ENCODE measurements at places on chromosomes 11 and 22.

- no peak for DNase-seq
These were observed 1375.2 kb downstream of the TBC1D22A start for GRCh38 chr22:48137640-48138039.

- DNase-seq = no peak
These were observed 166.2 kb downstream of the LDLRAD3 start for GRCh38 chr11:36109850-36110606.

DNA sequence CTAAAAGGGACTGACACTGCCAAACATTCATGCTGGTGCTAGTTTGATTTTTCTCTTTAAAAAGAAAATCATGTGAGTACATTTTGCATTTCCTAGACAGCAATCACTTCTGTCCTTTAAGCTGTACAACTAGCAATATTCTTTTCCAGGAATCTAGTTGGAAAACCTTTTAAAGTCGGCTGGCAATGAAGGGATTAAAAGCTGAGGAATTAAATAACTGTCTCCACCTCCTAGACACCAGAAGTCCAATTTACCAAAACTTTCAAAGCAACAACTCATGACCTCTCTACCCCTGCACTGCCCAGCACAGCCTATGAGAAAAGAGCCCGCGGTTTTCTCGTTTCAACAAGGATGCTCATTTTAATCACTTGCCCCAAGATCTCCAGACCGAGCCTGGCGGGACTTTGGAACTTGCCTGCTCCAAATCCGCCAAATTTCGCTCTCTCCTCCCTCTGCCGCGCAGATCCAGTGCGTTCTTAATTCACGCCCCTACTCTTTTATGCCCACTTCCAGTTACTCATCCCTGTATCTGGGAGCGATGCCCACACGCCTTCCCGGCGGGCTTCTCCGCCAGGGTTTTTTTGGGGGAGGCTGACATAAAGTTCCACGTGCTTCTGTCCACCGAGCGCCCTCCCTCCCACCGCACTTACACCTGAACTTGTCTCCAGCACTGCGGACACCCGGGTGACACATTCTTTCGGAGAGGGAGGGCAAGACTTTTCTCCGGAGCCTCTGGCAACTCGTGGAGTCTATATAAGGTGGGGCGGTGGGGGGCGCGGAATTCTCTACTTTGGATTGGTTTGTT is 2.5 kb downstream of the MPPED2 start:
- peak; percentile 70 for DNase-seq

DNA sequence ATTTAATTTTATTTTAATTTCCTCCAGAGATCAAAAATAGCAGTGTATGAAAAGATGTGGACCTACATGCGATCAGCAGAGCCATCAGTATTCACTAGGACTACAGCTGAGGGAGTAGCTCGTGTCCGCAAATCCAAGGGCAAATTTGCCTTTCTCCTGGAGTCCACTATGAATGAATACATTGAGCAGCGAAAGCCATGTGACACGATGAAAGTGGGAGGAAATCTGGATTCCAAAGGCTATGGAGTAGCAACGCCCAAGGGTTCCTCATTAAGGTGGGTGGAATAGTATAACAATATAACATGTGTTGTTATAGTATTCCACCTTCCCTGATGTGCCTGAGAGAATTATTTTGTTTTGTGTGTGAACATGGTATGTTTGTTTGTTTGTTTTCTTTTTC is 88.3 kb downstream of the MSANTD4 start:
- DNase-seq = no peak

DNA sequence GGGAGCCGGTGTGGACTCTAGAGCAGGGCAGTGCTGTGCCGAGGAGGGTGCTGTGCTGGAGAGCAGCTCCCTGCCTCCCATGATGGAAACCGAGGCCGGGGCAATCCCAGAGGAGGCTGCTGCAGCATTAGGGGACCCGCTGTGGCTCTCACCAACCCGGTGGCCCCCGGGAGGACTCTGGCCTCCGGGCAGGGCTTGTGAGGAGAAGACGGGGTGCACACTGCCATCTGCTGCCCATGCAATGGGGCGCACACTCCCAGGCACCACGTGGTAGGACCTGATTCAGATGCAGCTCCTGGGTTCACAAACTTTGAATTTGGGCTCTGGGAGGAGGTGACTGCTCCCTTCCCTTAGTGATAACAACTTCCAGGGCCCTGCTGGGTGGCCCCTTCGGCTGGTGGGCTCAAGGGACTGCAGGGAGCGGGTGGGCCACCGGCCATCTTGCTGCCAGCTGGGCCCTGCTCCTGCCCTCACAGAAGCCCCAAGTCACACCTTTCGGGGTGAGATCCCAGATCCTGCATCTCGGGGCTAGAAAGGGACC is 93.8 kb upstream of the FGF3 start:
- DNase-seq = no peak

- DNase-seq = no peak
These were observed 1379.0 kb downstream of the LRRC4C start for GRCh38 chr11:40080434-40080833.

DNA sequence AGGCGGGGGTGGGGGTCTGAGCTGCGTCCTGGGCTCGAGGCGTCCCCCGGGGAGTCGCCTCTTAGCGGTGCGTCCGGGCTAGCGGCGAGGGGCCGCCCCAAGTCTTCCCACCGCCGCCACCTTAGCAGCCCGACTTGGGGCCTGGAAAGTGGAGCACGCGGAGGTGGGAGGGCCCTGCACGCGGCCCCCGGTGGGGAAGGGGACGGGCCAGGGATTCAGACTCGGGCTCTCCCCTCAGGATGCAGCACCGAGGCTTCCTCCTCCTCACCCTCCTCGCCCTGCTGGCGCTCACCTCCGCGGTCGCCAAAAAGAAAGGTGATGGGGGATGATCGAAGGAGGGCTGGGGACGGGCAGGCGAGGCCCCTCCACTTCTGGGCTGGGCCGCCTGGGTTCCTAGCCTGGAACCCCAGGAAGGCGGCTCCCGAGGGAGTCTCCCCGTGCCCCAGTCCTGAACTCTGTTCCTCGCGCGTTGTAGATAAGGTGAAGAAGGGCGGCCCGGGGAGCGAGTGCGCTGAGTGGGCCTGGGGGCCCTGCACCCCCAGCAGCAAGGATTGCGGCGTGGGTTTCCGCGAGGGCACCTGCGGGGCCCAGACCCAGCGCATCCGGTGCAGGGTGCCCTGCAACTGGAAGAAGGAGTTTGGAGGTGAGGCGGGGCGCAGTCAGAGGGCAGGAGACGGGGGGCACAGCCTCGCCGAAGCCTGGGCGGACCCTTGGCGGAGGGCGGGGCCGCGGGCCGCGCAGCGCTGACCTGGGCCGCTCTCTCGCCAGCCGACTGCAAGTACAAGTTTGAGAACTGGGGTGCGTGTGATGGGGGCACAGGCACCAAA is 563 bp downstream of the MDK start:
- DNase-seq = peak; percentile 63

DNA sequence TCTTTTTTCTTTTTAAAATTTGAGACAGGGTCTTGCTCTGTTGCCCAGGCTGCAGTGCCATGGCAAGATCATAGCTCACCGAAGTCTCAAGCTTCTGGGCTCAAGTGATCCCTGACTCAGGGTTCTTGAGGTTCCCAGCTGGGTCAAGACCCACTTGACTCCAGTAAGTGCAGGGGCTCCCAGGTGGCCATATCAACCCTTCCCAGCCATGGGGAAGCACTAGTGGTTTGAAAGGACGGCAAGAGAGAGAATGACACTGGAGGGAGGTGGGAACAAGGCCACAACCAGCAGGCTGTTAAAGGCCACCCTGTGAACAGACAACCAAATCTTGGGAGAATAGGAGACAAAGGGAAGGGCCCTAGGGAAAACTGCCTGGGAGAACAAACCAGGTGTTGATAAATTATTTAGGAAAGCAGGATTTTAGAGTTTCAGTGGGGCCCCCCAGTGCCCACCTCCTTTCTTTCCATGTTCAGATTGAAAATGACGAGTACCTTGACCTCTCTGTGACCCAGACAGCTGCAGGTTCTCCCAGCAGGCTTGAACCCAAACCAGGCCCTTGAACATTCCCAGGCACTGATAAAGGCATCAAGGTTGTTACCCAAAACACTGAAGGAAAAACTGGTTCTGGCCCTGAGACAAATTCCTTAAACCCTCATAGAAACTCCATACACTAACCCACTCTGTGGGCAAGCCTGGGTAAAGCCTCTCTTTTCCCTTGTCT is 28.8 kb downstream of the KLHL22 start:
- DNase-seq = peak; percentile 20

DNA sequence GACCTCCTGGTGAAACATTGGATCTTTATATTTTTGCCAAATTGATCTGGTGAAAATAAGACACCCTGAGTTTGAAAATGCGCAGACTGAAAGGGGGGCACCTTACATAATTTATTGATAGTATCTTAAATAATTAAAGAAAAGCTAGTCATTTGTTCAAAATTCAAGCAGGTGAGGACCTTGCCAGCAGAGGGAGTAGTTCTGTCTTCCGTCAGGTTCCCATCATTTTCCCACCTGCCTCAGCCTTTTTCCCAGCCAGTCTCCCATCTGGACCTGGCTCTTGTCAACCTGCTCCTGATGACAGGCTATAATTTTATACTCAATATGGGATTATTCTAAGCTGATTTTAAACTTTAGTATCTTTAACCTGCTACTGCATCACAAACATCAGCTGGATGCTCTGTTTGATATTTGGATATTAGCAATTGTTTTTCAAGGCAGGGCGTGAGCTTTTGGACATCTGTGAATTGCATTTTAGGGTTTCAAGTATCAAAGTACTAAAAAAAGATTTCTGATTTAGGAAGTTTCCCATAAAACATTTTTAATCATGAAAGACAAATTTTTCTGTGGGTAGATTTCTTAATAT is 132.0 kb downstream of the ELP4 start:
- peak; percentile 90 for DNase-seq

DNA sequence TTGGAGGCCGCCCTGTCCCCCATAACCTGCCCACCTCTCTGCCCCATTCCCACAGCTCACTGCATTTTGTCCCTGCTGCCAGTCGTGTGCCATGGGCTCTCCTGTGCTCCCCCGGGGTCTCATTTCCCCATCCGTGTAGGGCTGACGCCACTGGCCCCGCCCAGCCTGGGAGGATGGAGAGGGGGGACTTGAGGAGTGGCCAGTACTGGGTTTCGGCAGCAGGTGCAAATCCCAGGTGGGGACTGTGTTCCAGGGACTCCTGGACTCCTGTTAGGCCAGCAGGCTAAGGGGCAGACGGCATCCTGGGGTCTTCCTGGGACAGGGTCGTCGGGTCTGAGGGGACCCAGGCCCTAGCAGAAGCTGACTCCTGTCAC is 1.2 kb upstream of the MYO7A start:
- DNase-seq = no peak

DNA sequence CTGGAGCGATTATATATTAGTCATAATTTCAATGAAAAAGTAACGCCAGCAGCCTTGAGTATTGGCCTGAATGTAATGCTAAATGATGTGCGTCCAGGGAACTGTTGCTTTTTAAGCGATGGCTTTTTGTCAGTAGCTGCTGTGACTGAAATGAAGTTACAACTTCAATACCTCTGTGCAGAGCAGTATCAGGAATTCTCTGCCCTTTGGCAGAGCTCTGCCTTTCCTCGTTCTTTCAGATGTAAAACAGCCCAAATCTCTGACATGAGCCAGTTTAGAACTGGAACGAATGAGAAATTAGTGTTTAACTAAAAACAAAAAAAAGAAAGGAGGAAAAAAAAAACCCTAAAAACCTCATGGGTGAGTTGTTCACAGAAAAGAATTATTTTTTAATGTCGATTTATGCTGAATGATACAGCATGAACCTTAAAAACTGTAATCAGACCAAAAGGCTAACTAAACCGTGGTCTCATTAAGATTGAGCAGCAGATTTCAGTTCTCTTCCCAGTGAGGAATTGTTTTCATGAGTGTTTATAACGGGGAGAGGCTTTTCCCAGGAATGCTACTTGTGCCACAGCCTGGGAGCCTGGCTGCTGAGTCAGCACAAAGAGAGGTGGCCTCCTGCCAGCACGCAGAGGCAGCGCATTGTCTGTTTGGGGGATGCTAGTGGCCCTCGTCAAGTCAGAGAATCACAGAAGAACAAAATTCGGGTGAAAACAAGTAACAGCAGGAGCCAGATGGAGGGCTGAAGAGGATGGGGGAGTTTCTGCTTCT is 146.2 kb upstream of the RASSF10 start:
- DNase-seq = peak; percentile 89

DNA sequence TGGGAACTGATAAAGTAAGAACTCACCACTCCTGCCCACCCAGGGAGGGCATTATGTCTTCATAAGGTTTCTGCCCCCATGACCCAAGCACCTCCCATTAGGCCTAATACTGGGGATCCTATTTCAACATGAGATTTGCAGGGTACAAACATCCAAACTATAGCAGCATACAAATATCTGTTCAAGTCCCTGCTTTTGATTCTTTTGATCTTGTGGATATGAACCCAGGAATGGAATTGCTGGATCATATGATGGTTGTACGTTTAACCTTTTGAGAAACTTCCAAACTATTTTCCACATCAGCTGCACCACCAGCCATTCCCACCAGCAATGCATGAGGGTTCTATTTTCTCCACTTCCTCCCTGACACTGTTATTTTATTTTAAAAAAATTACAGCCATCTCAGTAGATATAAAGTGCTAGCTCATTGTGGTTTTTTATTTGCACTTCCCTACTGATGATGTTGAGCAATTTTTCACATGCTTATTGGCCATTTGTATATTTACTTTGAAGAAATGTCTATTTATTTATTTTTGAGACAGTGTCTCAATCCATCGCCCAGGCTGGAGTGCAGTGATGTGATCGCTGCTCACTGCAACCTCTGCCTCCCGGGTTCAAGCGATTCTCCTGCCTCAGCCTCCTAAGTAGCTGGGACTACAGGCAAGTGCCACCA is 7.1 kb upstream of the ATG16L2 start:
- no peak for DNase-seq

DNA sequence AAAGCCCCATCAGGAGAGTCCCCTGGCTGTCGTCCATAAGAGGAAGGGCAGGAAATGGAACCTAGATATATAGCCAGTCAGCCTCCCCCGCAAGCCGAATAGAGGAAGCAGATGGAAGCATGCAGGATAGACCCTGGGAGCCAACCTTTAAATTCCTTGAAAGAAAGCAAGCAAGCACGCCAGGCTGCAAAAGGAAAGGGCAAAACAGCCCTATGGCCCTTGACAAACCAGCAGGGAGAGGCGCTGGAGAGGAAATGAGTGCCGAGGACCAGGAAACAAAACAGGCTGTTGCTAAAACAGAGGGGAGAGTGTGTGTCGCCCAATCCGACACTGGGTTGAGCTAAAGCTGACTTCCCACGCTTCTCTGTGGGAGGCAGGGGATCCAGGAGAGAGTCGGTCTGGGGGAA is 203.5 kb upstream of the MTNR1B start:
- DNase-seq = peak; percentile 24

All from eye (tissue), 1 donor.